ENCODE measurements at places on chromosomes 7 and 10.
A peak's percentile ranks its signal among the peaks of the same experiment; 100 is the strongest.

DNA sequence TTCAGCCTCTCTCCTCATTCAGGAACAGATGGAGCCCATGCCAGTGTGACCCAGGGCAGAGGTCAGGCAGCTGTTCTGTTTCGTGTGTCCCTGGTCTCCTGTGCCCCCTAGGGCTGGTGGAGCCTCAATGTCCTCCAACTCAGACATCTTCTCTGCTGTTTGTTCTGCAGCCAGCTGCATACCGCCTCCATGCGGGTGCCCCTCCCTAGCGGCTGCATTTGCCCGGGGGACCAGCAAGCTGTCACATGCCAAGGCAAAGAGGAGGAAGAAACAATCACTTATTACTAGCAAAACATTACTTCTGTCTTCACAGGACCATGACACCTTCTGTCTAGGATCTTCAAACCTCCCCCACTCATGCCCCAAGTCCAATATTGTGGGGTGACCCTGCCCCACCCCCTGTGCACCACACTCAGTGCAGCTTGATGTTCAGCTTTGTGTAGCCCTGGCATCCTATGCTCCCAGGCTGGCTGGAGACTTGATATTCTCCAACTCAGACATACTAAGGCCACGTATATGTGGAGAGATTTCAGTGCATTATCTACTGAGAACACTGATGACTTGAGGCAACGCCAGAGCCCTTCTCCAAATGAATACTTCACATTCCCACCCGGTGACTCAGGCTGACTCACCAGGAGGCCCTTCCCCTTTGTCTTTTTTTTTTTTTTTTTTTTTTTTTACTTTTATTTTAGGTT is 188.9 kb downstream of the SKIDA1 start:
- DNase-seq: peak; percentile 17

GRCh38 chr10:70441895-70442309 is 421 bp upstream of the NODAL start:
- DNase-seq: no peak

- DNase-seq: no peak
Observed at GRCh38 chr10:119455609-119456434, 86.7 kb downstream of the RGS10 start.

DNA sequence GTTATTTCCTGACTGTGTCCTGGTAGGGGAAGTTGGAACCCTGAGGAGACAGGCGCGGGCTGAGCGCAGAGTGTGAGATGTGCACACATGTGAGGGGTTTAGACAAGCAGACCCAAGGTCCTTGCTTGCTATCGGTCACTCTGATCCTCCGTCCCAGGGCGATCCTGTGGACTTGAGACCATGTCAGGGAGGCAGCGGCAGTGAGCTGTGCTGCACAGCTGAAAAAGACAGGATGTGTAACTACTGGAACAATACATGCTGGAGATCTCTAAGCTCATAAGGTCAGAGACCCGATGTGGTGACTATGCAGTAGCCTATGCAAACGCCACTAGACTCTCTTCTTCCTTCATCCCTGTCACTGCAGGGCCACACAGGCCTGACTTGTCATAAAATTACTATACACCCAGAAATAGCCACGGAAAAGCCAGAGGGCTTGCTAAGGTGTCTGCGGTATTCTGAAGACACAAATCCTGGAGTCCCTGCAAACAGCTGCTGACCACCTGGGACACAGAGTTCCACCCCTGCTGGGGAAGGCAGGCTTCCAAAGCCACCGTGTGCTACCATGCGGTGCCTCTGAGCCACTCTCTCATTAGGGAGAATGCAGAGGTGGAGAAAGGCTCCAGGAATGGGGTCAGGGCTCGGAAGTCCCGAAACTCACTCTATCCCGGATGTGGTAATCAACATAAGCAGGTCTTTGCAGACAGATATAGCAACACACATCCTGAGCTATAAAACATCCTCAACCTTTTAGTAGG is 91.1 kb upstream of the DDC start:
- no peak for DNase-seq

DNA sequence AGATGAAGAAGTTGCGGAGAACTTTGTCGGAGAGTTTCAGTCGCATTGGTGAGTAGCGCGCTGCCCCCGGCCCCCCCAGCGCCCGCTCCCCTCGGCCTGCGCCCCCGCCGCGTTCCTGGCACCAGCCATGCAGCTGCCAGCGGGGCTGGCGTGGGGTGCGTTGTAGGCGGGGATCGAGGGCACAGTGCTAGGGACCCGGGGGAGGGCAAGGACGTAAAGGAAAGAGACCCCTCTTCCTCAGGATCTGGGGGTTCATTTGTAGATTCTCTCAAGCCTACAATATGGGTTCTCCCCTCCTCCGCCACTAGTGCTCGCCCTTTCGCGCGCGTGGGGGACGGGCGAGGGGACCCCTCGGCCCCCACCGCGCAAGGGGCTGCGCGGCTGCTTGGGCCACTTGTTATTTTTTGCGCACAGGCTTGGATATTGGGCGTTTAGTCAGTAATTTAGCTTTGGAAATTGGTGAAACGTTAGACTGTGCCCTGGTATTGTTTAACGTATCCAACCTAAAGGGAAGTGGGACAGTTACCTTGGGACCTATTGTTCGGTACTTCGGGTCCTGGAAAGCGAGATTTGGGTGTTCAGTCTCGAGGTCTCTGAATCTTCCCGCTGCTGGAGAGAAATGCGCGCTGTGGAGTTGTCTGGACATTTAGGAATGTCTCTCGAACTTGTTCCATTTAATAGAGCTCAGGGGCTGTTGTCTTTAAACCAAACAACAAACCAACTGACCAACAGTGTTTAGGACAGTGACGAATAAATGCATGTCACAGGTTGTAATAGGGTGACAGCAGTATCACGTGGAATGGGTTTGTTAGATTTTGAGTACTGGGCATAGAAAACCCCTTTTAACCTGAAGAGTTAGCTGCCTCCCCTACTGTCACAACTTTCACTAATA is 796 bp downstream of the CDK14 start:
- no peak for DNase-seq

All from NCI-H1436 (cell line).